ENCODE measurements at places on chromosomes 16 and 17. TPM values are rescaled to one million over a fixed set of nuclear protein-coding genes. Genes with fewer than 3 reads are reported as not detected.

OTOA gene
- total RNA-seq: 0.16 TPM

TNK1 gene
- 4.8 TPM for total RNA-seq

KLHL10 gene
- total RNA-seq: not detected

PNMT gene
- total RNA-seq: not detected

MT1F gene
- total RNA-seq: 5.7 TPM

DNA sequence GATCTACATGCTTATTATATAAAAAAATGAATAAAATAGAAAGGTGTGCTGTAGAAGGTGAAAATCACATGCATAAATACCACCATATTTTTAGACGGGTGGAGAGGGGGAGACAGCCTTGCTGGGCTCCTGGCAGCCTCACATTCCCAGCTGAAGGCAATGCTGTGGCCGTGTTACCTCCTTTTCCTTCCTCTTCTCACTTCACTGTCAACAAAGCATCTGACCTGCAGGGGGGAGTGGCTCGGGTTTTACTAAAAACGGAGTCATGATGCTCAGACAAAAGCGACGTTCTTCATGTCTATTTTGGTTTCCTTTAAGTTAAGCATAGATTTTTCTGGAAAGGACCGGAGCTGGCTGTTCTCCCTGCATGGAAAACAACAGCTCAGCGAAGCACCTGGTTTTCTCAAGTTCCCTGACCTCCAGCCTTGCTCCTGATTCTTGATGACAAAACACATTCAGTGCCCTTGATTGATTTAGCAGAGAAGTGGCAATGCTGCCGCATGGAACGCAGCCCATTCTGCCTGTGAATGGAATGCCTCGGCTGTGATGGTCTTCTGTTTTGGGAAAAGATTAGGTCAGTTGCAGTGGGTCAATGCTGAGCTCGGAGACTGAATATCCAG is 5.5 kb upstream of the RPTOR start:
- no peak for ATAC-seq

GRCh38 chr17:54623746-54624145 is 276.9 kb upstream of the TOM1L1 start:
- no peak for ATAC-seq

- ATAC-seq: no peak
Measured at GRCh38 chr16:53966821-53967571, 263.0 kb downstream of the FTO start.

DNA sequence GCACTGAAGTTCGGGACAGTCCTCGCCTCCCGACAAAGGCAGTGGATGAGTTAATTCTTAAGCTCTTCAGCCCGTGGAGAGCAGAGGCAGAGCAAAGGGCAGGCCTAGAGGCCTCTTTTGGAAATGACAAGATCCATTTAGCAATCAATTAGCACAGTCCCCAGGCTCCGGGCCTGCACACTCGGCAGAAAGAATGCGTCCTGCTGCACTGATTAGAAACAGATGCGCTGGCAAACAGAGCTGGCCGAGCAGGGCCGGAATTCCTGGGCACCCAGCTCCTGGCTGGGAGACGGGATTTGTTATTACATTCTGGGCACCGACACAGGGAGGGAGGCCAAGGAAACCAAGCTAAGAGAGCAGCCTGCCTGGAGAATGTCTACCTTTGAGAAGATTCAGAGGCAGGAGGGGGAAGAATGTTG is 162.9 kb downstream of the COPRS start:
- no peak for ATAC-seq

DNA sequence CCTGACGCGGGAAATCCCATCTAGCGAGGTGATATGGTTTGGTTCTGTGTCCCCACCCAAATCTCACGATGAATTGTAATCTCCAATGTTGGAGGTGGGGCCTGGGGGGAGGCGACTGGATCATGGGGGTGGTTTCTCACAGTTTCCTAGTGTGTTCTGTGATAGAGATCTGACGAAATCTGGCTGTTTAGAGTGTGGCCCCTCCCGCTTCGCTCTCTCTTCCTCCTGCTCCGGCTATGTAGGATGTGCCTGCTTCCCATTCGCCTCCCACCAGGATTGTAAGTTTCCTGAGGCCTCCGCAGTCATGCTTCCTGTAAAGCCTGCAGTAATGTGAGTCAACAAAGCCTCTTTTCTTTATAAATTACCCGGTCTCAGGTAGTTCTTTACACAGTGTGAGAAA is 31.6 kb downstream of the IFT140 start:
- ATAC-seq: no peak

DNA sequence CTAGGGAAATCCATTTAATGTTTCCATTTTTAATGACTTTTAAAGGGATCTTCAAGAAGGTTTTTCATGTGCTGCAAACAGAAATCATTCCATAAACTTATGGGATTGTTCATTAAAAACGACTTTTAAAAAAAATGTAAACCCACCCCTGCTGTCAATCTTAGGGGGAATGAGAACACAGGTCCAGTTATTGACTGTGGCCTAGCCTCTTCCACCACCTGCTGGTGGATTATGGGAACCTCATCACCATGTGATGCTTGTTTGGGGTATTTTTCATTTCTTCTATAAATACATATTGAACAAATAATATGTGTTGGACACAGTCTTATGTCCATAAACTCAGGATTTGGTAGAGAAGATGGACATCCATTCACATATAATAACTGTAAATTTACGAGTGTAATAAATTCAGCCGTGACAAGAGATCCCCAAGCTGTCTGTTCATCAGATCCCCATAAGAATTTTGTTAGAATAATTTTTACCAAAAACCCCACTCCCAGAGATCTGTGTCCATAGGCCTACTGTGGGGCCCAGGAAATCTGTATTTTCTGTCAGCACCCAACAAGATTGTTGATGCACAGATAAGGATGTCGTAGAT is 42.0 kb upstream of the TMC5 start:
- no peak for ATAC-seq

- peak; percentile 74 for ATAC-seq
Measured at GRCh38 chr17:42342242-42343008, 45.8 kb downstream of the STAT3 start.

- ATAC-seq: no peak
Measured at GRCh38 chr17:73697872-73698271, 53.6 kb upstream of the SDK2 start.

DNA sequence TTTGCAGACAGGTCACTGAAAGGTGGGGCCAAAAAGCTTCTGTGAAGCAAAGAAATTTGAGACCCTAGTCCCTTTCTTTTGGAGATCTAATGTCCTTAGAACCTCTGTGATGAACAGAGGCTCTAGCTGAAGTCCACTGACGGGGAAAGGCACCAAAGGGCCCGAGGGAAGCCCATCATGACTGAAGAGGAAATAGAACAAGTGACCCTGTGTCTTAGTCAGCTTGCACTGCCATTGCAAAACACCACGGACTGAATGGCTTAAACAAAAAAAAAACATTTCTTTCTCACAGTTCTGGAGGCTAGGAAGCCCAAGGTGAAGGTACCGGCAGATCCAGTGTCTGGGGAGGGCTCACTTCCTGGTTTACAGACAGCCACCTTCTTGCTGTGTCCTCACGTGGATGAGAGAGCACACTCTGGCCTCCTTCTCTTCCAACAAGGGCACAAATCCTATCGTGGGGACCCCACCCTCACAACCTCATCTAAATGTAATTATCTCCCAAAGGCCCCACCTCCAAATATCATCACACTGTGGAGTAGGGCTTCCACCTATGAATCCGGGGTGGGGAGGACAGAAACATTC is 24.3 kb upstream of the ASGR2 start:
- no peak for ATAC-seq

GRCh38 chr17:6831661-6832263 is at the start of gene TEKT1:
Gene TEKT1, minus strand, starts transcription at chr17:6831729. Its CDS starts 1,353 bp downstream, at chr17:6830376.
- ATAC-seq: peak; percentile 83

- peak; percentile 57 for ATAC-seq
Measured at GRCh38 chr17:41835214-41835799, 725 bp downstream of the NT5C3B start.

GRCh38 chr17:17893801-17894644 is 57.2 kb upstream of the SREBF1 start:
- ATAC-seq: no peak

DNA sequence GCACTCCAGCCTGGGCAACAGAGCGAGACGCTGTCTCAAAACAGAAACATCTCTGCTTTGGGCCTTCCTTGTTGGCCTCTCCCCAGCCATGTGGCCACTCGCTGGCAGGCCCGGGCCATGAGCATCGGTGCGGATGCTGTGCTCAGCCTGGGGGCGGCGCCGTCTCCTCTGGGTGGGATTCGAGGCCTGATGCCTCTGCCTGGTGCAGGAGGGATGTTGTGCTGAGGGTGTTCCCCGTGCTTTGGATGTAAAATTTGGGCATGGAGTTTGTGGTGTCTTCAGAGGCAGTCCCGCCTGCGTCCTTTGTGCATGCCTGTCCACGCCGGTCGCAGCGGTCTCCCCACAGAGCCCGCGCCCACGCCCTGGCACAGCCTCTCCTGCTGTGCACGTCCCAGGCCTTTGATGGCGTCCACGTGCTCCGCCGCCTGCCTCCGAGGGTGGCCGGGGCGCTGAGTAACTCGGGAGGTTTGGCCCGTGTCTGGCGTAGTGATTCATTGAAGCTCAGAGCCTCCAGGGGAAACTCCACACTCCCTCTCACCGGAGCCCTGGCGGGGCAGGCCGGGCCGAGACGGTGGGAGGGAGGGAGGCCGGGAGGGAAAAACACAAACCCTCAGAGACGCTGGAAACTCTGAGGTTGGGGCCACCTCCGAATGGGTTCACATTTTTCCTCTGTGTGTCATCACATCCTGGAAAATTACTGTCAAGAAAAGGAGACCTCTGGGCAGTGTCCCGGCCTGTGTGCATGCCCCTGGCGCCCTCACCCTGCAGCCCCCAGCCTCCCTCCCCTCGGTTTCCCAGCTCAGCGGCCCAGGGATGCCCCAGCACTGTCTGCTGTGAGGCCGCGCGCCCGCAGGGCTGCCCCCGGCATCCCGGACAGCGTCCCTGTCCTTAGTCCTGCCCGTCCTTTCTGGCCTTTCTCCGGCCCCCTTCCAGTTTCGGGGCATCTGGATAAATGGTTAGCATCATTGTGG is 19.0 kb downstream of the CENPX start:
- ATAC-seq: peak; percentile 97

DNA sequence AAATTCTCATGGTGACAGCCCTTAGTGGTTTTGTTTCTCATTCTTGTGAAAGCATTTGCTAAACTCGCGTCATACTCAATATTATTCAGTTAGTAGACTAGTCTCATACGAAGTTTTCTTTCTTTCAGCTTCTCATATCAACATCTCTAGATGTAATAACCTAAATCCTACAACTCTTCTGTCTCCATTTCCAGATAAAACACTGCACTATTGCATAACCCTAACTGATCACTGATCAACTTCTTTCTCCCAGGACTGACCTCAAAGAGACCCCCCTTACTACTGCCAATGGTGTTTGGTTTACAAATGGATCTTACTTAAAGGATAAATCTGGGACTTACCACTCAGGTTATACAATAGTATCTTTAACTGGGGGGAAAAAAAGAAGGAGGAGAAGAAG is 36.3 kb upstream of the TEKT1 start:
- ATAC-seq: no peak

DNA sequence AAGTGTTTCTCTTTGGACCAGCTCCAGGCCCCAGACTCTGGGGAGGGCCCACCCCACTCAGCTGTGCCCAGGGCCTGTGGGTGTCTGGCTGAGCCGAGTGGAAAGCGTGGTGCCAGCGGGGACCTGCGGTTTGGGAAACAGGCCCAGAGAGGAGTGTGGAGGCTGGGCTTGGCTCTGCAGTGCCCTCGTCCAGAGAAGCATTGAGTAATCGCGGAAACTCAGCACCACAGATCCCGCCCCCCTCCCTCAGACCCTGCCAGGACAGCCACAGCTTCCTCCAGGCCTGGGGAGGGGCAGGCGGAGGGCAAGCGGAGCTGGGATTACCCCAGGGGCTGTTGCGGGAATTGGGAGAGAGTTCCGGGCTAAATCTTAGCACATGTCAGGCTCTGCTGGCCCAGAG is 14.6 kb upstream of the PITPNA start:
- peak; percentile 43 for ATAC-seq

GRCh38 chr17:57908278-57908677 is 46.9 kb downstream of the CUEDC1 start:
- ATAC-seq: no peak

DNA sequence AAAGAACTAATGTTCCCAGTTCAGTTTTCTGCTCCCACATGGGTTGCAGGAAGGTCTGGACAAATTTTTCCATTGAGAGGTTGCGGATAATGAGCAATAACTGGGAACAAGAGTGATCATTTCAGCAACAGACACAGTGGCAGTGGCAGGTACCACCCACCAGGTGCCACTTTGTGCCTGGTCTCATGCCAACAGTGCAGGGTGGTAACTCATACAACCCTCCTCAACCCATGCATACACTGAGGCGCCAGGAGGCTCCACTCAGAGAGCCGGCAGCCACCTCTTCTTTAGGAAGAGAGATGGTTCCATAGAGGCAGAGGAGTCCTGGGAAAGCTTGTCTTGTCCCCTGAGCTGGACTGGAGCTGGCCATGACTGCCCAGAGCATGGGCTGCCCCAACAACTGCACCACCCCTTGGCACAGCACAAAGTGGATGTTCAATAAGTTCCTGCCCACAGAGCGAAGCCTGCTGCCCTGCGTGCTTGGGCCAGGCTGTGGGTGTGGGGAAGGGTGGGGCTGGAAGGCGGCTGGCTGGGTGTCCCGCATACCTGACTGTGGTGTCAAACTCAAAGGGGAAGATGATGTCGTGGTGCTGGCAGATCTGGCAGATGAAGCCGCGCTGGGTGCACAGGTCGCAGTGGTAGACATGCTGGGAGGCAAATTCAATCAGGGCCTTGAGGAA is 6.4 kb upstream of the ARHGAP27 start:
- ATAC-seq: no peak

GRCh38 chr16:49016461-49016860 is 265.2 kb downstream of the CBLN1 start:
- no peak for ATAC-seq

- ATAC-seq: peak; percentile 88
Measured at GRCh38 chr17:19744922-19745757, 3.0 kb downstream of the ALDH3A1 start.

DNA sequence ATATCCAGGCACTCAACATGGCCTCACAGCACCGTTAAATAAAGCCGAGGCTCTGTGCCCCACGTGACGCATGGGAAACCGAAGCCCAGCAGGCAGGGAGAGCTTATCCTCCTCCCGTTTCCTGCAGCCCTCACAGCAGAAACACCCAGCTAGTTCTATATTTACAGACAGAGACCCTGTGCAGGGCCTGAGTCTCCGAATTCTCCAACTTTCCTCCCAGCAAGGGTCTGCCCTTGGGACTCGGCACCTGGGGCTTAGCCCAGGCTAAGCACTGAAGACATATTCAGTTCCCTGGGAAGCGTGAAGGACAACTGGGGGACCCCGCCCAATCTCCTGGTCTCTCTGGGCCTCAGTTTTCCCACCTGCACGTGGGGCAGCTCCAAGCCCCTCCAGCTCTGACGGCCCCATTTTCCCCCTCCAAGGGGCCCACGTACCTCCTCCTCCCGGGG is 29.2 kb downstream of the TRPV3 start:
- no peak for ATAC-seq

GRCh38 chr17:3681057-3681456 is 12.4 kb downstream of the EMC6 start:
- no peak for ATAC-seq

Data from activated T-helper 17 cell treated with anti-CD3 and anti-CD28 coated beads, Interleukin-2, amount 50 U/mL, for 72 hours (primary cell).